DMS153 (cell line): ENCODE measurements at places on chromosomes 12 and 14.

GRCh38 chr12:51055060-51055459, 6.9 kb downstream of the LETMD1 start:
- no peak for DNase-seq

- peak; percentile 38 for DNase-seq
These were observed at the start of gene SLC25A29 for GRCh38 chr14:100306101-100306997. SLC25A29 (minus strand) TSS chr14:100306444; CDS start chr14:100306232, 212 bp downstream.

- DNase-seq = no peak
These were observed 23.6 kb downstream of the RASSF3 start for GRCh38 chr12:64633940-64634337.

GRCh38 chr14:100893228-100893601, 10.3 kb downstream of the RTL1 start:
- DNase-seq = no peak
